ENCODE measurements at places on chromosomes 13 and 19. TPM values are rescaled to one million over a fixed set of nuclear protein-coding genes. Genes with fewer than 3 reads are reported as not detected.

DNA sequence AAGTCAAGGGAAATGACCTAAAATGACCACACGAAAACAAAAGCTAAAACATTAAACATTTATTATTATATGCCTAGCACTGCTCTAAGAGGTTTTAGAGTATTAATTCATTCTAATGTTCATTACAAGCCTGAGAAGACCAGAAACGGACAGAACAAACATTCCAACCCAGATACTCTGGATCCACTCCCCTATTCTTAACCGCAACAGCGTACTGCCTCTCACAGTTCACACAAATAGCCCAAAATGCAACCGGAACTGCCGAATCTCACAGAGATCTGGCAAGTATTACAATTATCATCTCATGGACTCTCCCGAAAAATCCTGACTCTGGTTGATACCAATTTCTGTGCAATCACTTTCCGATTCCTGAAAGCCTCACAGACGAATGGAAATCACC lies 1.4 kb downstream of the ZNF780B start:
- no peak for DNase-seq

DNA sequence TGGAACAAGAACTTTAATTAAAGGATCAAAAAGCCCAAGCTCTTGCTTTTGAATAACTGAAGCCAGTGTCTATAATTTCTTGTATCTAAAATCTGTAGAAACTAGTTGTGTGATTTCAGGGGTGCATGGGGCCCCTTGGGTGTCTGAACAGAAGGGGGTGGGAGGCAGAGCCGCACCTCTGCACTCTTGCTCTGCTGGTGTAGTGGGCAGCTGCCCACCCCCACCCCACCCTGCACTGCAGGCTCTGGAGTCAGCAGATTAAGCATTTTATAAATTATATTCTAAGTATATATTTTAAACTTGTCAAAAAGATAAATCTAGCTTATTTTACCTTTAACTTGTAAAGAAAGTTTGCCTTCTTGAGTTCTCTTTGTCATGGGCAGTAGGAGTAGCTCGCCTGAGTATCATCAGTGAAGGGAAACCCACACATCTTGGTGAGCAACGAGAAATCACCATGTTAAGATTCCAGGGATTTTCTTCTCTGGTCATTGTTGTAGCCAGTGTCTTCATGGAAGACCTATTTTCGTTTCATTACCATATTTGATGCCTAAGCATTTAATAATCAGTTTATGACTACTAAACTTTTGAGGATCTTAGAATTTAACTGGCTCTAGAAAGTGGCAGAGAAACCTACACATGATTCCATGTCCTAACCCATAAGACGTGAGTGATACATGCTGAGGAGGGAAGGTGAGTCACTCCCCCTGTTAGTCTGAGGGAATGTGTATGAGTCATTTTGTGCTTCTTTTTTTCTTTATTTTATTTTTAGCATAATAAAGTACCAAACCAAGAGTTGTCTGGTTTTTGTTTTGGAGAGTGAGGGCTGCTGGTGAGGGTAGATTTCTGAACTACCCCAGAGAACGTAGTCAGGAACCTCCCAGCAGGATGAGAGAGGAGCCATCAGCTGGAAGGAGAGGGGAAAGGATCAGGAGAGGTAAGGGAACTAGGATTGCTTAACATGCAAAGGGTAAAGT lies 7.7 kb downstream of the UBE2L5 start:
- no peak for DNase-seq

- DNase-seq = no peak
Observed at GRCh38 chr19:15438124-15438496, 11.6 kb downstream of the WIZ start.

- DNase-seq = no peak
Observed at GRCh38 chr19:55095260-55096060, 19.8 kb downstream of the EPS8L1 start.

DNA sequence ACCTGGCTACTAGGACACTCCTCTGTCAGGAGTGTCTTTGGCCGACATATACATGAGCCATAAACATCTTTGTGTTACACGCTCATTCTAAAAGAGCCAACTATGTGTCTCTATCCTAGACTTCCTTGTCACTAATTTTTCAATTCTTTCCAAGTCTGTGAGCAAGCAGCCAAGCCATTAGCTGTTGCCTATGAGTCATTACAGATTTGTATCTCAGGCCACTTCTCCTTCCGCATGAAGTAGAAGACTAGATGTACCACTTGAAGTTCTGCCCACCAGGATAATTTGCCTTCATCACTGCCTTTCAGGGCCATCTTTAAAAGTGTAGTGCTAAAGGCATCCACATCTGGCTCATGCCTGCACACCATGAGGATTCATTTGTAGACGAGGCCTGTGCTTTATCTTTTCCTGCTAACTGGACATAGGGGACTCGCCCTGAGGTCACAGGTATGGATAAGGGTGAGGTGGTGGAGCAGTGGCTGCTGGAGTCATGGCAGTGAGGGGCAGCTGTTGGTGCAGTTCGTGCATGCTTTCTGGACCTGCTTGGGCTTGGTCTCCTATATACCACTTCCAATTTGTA lies 126.1 kb upstream of the KL start:
- DNase-seq = no peak

- no peak for DNase-seq
Observed at GRCh38 chr19:19451429-19452242, 46.2 kb downstream of the GATAD2A start.

DNA sequence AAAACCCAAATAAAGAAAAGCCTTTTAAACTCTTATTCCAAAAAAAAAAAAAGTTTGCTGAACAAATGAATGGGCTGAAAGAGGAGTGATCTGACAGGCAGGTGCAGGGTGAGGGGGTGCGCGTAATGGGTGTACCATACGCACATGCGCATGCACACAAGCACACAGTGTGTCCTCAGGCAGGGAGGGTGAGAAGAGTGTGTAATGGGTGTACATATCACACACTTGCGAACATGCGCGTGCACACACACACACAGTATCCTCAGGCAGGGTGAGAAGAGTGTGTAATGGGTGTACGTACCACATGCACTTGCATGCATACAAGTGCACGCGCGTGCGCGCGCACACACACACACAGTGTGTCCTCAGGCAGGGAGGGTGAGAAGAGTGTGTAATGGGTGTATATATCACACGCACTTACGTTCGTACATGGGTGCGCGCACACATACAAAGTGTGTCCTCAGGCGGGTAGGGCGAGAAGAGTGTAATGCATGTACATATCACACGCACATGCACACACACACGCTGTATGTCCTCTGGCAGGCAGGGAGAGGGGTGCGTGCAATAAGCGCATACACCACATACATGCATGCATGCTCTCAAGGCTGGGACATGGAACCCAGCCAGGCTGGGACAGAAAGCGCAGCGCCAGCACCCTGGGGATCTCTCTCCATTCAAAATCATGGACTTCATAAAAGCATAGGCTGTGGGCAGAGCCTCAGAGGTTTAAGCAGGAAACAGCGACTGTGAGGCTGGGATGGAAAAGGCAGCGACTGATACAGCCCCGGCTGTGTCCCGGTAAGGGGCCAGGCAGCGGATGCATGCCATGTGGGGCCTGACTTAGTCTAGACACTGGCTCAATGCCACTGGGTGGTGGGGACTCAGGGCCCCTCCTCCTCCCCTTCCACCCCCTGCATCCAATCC lies 70.4 kb downstream of the CEBPG start:
- no peak for DNase-seq

DNA sequence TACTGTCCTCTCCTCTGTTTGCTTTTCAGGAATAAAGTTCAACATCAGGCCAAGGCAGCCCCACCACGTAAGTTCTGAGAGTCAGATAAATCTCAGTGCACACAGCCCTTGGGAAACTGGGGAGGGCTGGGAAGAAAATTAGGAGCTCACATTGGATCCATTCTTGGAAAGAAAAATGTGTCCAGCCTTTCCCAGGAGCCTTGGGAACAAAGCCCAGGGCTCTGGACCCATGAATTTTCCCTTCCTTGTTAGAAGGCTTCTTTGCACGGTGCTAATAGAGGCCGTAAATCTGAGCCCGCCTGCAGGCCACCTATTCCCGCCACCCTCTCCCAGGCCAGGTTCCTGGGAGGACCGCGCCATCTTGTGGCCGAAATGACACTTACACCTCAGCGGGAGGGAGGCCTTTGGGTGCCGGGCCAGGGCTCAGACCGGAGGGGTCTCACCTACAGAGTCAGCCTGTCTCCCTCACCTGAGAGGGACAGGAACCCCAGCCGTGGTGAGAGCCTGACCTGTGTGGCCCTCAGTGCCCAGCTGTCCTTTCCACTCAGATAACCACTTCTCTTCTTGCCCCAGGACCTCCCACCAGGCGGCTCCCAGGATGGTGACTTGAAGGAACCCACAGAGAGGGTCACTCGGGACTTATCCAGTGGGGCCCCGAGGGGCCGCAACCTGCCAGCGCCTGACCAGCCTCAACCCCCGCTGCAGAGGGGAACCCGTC lies 25.1 kb upstream of the KCTD15 start:
- no peak for DNase-seq

- no peak for DNase-seq
Observed at GRCh38 chr13:22562116-22562515, 618.7 kb upstream of the SGCG start.

DNA sequence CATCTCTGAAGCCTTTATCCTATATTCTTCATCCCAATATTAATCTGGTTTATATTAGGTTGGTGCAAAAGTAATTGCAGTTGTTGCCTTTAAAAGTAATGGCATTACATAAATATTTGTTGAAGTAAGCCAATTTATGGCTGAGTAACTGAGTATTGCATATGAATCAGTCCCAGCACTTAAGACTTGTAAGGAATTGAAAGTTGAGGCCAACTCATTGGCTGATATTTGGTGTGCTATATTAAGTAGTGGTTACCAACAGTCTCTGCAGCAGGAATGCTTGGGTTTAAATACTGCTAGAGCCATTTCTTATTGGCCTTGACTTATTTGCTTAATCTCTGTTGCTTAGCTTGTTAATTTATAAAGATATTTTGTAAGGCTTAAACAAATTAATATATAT lies 460.7 kb downstream of the GPC6 start:
- DNase-seq = no peak

GRCh38 chr13:60134376-60134775 lies 29.4 kb downstream of the DIAPH3 start:
- DNase-seq = no peak

- no peak for DNase-seq
Observed at GRCh38 chr19:46946611-46947238, 72.9 kb upstream of the NPAS1 start.

The PMIS2 gene
- total RNA-seq = not detected

The SULT2A1 gene
- total RNA-seq = 0.55 TPM

The ZNF331 gene
- 6.6 TPM for total RNA-seq

The TNFSF13B gene
- total RNA-seq = 0.62 TPM

The LGALS14 gene
- total RNA-seq = not detected

The RNF113B gene
- total RNA-seq = not detected

The IZUMO4 gene
- total RNA-seq = not detected

The ZSCAN4 gene
- total RNA-seq = not detected

The ATG4D gene
- total RNA-seq = 113 TPM
